ENCODE measurements at places on chromosomes 4 and X.

GRCh38 chr4:3219761-3220475, 29.0 kb upstream of the MSANTD1 start:
- DNase-seq: no peak

- DNase-seq: no peak
Observed at GRCh38 chr4:144451766-144452450, 194.0 kb upstream of the HHIP start.

DNA sequence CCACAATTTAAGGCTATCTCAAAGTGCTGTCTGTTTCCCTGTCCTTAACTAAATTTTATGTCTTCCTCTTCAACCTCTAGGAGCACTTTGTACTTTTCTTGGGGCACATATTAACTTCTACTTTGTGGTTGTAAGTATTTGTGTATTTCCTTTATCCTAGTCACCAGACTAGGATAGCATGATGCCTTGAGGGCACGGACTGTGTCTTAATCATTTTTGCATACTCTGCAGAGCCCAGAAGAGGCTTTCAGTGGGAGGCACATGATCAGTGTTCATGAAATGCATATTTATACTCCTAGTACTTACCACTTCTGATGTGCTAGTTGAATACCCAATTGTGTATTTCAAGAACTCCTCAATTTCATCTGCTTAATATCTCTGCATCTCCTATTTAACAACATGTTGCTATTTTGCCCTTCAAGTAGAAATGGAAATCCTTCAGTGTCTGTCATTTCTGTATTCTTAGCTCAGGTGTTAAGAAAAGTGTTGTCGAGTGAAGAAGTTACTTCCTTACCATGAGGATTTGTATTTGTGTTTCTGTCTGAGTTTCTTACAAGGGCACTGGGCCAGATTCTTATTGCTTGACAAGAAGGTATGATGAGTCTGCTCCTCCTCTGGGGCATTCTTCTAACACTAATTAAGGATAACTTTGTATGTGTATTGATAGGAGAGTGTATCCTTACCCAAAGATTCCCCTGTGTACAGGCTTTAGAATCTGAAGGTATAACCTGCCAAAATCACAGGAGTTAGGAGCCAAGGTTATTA, 28.3 kb upstream of the PGRMC2 start:
- DNase-seq: no peak

- DNase-seq: no peak
Observed at GRCh38 chr4:655464-656151, 18.5 kb downstream of the ATP5ME start.

All from NCI-H1092 (cell line).